ENCODE measurements at places on chromosomes 3 and 15.

DNA sequence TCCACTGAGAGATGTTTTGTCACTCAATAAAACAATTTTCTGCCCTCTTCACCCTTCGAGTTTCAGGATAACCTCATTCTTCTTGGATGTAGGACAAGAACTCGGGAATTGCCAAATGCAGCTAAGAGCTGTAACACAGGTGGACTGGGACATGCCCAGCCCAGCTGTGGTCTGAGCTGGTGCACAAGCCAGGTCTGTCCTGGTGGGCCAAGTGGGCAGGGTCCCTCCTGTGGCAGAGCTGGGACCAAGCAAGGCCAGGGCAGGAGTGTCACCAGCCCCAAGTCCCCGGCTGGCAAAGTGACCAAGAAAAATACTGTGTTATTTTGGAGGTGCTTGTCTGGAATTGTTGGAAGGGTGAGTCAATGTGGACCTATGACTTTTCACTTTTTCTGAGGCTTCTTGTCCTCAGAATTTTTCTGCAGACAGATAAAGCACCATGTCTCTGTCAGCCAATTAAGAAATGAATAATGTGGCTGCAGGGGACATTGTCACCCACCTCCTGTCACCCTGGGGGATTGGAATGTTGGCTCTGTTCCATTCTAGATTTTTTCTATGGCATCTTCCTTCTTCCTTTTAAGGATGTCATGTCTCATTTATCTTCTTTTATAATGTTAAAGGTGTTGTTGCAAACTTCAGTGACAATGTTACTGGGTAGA is 645.2 kb upstream of the EPHA6 start:
- DNase-seq = no peak

DNA sequence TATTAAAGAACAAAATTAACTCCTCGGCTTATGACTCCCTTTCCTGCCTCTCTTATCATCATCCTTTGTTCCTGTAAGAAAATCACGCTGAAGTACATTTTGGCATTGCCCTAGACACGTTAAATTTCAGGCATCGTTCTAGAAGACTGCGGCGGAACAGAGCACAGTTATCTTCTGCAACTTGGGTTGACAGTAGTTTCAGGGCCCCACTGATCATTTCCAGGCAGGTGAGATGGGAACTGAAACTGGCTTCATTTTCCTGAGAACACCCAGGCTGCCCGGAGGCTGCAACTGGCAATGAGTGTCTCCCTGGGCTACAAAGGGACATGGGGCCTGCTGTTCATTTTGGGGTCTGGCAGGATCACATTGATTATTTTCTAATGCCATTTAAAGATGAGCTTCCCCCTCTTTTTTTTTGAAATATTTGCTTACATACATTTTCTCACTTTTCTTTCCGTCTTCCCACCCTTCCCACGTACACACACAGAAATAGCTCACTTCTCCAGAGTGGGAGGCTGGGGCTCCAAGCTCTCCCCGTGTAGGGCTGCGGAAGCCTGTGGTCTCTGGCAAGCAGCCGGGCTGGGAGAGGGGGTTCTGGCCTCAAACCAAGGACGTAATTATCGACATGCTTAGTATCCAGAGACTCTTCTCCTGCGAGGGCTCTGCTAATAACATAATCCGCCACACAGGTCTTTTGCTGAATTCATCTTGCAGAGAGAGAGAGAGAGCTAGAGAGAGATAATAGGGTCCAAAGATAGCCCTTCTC is 267.4 kb downstream of the ABHD5 start:
- peak; percentile 36 for DNase-seq

GRCh38 chr3:51966016-51966415 is 1.2 kb downstream of the PCBP4 start:
- no peak for DNase-seq

- DNase-seq = no peak
These were observed 315.4 kb upstream of the RASGRP1 start for GRCh38 chr15:38879909-38880471.

DNA sequence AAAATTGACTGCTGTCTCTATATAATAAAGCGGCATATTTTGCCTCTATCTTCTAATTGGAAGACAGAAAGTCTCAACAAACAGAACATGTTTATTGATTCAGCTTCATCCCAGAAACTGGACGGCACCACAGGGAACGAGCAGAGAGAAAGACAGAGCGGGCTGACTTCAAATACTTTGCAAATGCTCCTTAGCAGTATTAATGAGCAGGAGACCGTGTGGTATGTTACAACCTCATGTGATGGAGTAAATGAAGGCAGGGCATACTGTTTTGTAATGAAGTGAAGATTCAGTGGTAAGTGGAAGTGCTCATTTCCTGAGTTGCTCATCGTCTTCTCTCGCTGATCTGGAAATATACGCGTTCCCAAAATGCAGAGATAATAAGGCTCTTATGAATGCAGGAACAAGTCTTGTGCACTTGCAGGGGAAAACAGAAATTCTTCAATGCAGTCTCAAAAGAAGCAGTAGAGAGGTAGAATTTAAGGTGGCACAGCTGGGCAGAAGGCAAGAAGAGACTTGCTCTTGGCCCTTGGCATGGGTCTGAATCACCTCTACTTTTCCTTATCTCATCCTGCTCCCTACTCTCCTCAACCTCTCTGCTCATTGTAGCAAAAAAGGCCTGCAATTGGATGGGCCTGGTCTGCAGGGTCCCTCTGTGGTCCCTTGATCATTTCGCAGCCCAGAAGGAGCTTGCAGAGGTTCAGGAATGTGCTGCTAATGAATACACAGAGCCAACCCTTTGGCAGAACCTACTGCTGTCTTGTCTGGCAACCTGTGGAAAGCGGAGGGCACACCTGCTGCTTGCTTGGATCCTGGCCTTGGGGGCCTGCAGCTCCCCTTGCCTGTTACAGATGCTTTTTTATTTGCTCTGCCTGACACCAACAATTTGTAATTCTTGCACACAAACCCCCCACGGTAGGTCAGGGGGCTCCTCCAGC is 604.9 kb upstream of the CFAP20DC start:
- no peak for DNase-seq

- DNase-seq = no peak
These were observed 215.3 kb upstream of the THRB start for GRCh38 chr3:24709956-24710355.

DNA sequence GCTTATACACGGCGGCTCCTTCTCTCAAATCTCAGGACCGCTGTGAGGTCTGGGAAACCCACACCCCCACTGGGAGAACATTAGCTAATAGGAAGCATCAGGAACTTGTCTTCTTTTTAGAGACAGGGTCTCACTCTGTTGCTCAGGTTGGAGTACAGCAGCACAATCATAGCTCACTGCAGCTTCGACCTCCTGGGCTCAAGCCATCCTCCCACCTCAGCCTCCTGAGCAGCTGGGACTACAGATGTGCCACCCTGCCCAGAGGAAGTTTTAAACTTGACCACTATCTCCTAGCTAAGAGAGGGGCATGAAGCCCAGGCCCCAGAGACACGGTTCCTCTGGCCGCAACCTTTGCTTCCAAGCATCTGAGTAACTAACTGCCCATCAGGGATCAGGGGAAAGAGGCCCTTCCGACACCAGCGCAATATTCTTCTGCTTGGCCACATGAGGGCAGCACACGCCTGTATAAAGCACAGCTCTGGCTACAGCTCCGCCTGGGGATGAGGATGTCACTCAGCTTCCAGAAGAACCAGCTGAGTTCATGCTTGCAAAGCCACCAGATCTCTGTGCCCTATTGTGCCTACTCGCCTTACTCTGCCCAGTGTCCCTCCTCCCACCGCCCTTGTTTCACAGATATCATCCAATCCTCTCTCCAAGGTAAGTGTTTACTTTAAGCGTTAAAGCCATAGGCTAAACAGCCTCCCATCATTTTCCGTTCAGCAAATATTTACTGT is 57.6 kb upstream of the SLC6A11 start:
- no peak for DNase-seq

DNA sequence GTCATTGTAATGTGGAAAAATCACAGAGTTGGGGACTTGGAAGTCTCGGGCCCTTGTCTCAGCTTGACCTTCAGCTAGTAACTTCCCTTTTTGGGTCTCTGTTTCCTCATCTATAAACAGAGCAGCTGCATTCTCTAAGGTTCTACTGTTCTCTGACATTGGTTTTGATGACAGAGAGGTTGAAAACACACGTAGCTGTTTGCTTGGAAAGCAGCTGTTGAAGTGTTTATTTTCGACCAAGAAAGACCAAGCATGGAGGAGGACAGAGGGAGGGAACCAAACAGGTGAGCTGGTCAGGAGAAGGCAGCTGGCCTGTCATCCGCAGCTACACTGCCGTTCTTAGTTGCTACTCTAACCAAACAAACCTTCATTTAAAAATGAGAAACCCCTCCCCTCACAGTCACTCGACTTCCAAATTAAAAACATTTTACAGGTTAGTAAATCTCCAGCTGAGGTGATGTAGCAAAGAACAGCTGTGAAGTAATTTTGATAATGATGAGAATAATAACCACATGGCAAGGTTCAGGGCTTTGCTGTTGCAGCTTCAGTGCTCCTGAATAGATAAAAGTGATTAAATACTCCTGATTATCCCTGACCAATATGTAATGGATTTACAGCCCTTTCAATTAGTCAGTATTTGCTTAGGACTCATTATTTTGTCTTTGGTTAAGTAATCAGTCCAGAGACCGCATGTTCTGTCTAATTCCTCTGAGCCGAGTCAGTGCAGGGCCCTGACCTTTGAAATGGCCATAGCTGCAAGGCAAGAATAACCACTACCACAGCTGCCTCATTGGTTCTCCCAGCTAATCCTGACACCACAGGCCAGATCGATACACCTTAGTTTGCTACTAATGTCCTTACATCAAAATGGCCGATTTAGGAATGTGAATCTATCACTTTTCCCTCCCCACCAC is 65.3 kb downstream of the MEIS2 start:
- DNase-seq = no peak

- no peak for DNase-seq
These were observed 6.1 kb downstream of the VIPR1 start for GRCh38 chr3:42508562-42508961.

Data from left forelimb (tissue), 1 donor.